ENCODE measurements at places on chromosomes 11 and 22.
A peak's percentile ranks its signal among the peaks of the same experiment; 100 is the strongest.

GRCh38 chr11:134632347-134633119 is 220.5 kb upstream of the B3GAT1 start:
- no peak for DNase-seq

GRCh38 chr22:32476281-32477195 is 1.9 kb downstream of the FBXO7 start:
- no peak for DNase-seq

- DNase-seq = no peak
These were observed 41.5 kb upstream of the RTL6 start for GRCh38 chr22:44539467-44540063.

DNA sequence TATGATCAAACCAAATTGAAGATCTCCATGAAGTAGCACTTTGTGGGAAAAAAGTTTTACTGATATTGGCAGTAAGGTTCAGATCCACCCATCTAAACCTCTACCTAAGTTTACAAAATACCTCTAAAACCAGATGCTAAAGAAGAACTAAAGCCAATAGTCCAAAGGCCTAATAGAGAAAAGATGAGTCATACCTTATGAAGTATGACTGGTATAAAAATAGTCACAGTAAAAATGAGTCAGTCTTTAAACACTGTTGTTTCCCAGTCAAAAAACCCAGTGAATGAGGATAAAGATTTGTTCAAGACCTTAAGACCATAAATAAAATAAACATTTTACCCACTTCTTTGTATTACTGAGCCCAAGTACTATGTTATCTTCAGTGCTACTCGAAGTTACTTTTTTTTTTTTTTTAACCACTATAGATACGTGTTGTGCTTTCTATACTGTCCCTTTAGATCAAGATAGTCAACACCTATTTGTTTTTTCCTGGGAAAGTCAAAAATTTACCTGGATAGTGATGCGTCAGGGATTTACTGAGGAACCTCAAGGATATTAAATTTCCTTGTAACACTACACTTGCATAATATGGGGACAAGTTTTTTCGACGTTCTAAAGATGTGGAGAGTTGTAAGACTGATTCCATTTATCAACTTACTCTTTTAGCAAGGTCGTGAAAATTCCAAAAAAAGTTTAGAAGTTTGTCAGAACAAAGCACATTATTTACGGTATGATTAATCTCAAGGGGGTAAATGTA is 87.3 kb downstream of the CCDC73 start:
- no peak for DNase-seq

- no peak for DNase-seq
These were observed 144.4 kb upstream of the TEAD1 start for GRCh38 chr11:12529793-12530192.

DNA sequence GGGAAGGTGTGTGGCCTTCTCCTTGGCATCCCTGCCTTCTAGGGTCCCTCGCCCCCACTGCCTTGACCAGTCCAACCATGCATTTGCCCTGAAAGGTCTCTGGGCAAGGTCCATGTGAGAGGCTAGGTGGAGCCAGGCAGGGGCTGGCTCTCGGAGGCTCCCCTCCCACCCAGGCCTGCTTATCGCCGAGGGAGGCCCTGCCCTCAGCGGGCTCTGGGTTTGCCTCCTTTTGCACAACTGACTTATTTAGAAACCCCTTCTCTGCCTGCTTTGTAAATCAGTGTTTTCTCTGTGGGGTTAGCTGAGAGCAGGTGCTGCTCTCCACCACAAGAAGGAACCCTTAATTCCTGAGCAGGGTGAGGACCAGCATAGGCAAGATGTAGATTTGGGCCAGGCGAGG is 47.7 kb downstream of the CD82 start:
- DNase-seq = no peak

DNA sequence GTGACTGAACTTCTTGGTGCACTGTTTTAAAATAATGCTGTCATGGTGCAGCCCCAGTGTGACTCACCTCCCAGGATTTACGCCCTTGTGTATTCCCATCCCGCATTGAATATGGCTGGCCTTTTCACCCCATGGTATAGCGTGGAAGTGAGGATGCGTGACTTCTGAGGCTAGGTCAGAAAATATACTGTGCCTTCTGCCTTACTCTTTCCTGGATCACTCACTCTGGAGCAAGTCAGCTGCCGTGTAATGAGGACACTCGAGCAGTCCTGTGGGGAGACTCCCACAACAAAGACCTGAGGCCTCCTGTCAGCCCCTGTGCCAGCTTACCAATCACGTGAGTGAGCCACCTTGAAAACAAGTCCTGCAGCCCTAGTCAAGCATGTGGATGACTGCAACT is 471.9 kb upstream of the KIRREL3 start:
- DNase-seq = no peak

DNA sequence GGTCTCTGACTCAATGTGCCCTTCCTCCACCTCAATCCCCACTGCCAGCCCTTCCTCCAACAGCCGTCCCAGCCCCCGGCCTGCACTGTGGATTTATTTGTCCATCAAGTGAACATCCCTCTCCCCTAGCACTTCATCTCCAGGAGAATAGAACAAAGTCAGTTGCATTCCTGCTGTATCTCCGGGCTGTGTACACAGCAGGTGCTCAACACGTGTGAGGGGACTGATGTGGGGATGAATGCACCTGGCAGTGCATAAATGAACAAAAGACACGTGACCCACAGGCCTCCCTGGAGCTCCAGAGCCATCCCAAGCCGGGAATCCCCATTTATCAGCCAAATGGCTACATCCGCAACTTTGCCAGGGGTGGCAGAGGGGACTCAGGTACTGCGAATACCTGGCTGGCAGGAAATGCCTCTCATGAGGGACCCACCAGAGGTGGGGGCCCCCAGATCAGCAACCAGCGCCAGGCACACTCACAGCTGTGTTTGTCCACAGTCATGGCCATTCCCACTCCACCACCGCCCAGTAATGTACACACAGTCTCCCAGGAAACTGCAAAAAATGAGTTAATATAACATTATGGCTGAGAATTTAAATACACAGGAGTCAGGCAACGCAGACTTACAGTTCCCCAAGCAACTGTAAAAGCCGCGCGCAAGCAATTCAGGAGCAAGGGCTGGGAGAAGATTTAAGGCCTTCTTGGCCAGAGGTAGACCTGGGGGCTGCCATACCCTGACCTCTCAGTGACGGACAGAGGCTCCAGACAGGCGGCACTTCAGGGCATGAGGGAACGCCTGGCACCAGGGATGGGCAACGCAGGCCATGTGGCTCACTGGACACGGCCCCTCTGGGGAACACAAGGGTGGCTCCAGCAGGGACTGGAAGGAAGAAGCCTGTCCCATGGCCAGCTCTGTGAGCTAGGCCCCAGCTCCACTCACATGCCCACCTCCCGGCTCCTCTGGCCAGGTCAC is 50.3 kb upstream of the TCF20 start:
- DNase-seq = no peak

DNA sequence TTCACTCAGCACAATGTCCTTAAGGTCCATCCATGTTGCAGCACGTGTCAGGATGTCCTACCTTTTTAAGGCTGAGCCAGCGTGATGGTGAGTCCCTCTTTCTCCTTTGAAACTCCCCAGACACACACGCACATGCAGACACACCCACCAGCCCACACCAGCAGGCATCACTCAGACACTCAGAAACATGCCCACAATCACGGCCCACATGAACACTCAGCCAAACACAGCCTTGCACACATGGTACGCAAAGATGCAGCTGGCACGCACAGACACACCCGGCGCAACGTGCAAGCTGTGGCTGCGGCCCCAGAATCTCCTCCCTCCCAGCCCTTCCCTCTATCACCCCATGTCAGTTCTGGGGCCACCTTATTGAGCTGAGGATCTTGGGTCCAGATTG is 8.0 kb downstream of the FADS3 start:
- DNase-seq = no peak

GRCh38 chr11:120652705-120653335 is 141.3 kb downstream of the GRIK4 start:
- DNase-seq = peak; percentile 45

- DNase-seq = peak; percentile 41
These were observed 10.2 kb downstream of the SERPIND1 start for GRCh38 chr22:20783844-20784723.

DNA sequence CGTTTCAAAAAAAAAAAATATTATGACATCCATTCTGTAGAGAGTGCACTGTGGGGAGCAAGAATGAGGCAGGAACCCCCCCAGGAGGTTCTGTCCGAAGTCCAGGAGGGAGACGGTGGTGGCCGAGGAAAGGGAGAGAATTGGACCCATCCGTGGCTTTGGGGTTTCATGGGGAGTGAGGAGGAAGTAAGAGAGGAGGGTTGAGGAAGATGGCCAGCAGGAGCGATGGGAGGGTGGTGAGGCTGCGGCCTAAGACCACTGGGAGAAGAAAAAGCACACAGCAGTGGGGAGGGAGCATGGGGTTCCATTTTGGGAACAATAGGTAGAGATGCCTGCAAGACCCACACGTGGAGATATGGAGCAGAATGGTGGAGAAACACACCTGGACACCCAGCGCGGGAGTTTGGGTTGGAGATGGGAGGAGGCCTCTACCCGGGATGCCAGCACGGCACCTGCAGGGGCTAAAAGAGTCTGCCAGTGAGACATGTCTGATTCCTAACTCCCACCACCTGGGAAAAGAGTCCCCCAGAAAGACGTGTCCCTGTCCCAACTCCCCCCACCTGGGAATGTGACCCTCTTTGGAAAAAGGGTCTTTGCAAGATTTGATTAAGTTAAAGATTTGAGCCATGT is 72.5 kb upstream of the SHANK2 start:
- DNase-seq = no peak

DNA sequence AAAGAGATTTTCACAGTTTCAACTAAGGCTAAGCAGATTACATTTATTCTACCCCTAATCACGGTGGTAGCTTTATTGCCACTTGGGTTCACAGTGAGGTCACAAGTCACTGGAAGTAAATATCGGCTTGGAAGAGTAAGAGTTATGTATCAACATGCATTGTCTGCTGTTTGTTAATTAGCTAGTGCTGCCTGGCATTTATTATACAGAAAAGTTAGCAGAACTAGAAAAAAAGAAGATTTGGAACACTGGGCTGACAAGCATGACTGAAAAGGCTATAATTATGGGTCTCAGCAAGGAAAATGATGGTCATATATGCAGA is 13.7 kb upstream of the RAB38 start:
- peak; percentile 31 for DNase-seq

GRCh38 chr11:5288108-5288905 is 13.4 kb downstream of the OR51B4 start:
- DNase-seq = no peak

DNA sequence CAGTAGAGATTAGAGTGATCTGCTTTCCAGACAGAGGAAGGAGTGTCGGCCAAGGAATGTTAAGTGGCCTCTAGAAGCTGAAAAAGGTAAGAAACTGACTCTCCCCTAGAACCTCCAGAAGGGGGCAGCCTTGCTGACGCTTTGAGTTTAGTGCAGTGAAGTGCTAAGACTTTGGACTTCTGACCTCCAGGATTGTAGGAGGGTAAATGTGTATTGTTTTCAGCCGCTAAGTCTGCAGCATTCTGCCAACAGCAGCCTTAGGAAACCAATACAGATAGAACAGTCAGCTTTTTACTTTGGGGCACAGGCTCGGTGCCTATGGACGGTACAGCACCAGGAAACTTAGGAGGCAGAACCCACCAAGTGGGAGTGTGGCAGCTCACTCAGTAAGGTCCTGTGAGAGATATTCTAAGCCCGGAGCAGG is 3.6 kb upstream of the TBC1D22A start:
- peak; percentile 24 for DNase-seq

GRCh38 chr11:68374531-68374930 is 62.1 kb downstream of the LRP5 start:
- DNase-seq = no peak

GRCh38 chr22:46914481-46914880 is 152.0 kb downstream of the TBC1D22A start:
- no peak for DNase-seq

DNA sequence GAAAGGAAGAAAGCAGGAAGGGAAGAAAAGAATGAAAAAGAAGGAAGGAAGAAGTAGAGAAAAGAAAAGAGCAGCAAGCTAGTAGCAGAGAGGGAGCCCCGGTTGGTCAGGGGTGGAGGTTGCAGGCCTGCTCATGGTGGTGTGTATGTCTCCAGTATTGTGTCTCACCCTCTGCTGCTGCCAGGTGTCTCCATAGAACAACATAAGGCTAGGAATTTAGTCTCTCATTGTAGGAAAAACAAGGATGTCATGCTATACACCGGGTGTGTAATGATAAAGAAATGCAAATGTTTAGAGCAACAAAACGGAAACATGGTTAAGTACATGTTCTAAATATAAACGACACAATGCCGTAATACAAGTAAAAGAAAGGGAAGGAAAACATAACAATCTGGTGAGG is 342.5 kb downstream of the NTM start:
- DNase-seq = no peak

GRCh38 chr11:82823647-82824619 is 76.3 kb downstream of the PRCP start:
- peak; percentile 10 for DNase-seq

DNA sequence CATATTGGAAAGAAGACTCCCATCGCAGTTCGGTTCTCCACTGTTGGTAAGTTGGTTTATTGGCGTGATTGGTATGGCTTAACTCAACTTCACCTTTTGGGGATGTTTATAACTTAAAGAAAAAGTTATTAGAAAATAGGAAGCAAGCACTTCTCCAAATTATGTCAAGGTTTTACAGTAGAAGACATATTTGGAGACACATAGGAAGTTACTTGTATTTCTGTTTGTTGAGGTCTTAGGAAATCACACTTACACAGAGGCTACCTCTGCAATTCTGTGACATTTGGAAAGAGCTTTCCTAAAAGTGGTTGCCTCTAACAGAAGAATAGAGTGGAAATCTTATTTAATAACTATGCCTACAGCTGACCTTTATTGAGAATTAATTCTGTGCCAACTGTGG is 12.3 kb downstream of the CAT start:
- no peak for DNase-seq

DNA sequence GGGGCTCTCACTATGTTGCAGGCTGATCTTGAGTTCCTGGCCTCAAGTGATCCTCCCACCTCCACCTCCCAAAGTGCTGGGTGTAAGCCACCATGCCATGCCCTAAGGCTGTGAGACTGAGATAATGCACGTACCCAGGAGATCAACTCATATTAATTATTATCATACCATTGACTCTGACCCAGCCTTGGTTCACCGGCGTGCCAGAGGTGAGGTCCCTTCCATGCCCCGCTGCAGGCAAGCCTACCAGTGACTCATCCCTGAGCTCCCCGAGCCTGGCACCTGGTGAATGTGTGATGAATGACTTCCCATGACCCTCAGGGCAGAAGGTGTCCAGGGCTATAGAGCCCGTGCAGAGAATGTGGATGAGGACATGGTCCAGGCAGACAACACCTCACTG is 12.1 kb downstream of the GAL3ST1 start:
- no peak for DNase-seq

DNA sequence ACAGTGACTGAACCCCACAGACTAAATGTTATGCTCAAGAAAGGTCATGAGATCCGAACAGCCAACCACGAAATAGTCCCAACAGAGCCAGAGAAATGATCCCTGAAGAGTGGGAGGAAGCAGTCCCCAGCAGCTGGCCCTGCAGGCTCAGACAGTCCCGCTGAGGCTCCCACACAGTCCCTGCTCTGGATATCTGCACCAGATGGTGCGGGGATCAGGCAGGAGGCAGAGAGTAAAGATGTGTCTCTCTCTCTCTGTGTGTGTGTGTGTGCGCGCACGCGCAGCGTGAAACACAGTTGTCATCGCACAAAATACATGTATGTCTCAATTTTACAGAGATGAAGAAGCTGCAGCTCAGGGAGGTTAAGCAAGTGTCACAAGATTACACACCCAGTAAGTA is 27.9 kb downstream of the GUCY1A2 start:
- no peak for DNase-seq
